T follicular helper cell (primary cell): ENCODE measurements at places on chromosomes 16 and 17.

DNA sequence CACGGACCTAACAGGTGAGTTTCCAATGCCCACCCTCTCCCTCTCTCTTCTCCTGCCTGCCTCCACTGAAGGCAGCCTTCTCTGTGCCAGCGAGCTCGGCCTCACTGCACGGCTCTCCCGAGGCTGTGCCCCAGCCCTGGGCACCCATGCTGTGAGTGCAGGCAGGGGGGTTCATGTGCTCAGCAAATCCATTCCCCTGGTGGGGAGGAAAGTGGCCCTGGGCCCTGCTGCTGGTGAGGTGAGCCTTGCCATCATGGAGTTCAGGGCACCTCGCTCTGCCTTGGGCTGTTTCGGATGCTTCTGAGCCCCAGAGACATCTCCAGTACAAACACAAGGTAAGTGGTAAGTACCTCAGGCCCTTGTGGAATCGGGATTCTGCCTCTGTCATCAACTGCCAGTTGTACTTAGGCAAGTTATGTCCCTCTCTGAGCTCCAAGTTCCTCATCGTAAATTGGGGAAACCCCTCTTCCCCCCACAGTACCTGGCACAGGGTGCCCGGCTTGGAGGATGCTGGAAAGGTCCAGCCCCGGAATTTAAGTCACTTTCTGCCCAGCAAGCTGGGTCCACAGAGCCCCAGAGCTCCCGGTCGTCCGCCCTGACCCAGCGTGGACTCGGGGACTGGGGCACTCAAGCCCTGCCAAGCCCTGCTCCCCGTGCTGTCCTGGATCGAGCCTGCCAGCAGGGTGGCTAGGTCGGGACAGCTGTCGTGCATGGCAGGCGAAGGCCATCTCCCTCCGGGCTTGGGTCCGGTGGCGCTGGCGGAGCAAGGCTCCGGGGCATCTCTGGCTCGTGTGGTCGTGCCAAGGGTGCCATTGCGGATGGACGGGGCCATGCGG lies 684 bp upstream of the NUDT16L1 start:
- DNase-seq, result no peak

GRCh38 chr16:59634004-59634579 lies 900.0 kb upstream of the GOT2 start:
- no peak for DNase-seq

GRCh38 chr16:66360624-66361324 lies 5.7 kb upstream of the CDH5 start:
- DNase-seq, result no peak

DNA sequence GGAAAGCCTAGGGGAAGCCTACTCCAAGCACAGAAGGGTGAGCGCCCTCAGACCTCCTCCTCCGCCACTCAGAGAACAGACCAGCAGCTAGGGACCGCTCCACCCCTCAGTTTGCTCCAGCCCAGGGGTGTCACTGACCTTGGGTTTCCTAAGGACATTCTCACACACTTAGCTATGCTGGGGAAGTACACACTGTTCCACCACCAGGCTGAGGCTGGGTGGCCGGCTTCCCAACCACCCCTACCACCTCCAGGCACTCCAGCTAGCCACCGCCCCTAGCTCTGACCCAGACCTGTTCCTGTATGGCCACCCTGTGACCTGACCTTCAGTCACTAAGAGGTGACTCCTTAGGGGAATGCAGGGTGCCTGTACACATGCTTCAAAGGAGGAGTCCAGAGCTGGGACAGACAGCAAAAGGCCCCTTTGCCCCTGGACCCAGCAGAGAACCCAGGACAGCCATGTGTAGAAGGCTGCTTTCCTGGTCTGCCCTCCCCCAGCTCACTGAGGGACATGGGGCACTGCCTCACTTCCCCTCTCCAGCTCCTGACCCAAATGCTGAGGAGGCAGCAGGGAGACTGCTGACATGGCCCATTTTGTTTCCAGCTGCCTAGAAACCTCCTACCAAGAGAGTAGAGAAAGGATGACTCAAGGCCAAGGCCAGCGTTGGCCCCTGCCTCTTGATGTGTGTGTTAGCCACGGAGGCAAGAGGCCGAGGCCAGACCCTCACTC lies 6.7 kb downstream of the HSPB9 start:
- no peak for DNase-seq

GRCh38 chr16:68732042-68732680 lies 4.9 kb upstream of the CDH1 start:
- DNase-seq, result no peak

DNA sequence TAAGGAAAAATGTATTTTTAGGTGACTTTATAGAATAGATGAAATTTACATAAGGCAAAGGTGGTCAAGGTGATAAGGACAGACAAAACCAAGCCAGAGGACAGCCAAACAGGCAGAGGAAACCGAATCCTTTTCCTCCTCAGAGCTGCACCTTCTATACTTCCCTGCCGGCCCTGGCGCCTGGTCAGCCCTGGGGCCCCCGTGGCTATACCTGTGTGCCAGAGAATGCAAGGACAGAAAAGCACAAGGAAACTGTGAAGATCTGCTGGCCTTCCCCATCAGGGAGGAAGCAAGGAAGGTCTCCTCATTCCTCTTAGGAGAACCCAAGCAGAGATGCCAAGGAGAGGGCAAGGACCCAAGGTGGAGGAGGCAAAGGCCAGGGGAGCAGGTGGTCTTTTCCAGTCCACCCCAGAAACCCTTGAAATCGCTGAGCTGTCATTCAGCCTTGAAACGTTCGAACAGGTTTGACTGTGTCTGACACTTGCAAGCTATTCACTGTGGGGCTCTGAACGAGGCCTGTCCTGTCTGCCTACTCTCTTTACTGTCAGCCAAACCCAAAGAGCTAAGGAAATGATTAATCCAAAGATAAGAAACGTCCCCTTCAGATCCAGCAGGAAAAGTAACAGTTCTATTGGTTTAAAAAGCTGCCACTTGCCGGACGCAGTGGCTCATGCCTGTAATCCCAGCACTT lies 114.4 kb downstream of the XYLT1 start:
- no peak for DNase-seq

DNA sequence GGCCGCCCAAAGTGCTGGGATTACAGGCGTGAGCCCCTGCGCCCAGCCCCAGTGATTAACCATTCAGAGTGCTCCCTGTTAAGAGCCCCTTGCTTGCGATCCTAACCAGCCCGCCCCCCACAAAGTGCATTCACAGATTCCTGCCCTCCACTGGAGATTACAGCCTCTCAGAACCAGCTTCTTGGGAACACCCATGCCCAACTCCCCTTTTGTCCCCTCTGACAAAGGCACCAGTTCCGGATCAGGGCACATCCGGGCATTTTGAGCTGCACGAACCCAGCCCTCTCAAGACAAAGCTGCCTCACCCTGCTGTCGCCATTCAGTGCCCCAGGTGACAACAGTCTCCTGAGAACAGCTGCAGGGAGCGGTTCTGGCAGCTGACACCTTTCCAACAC lies 848 bp upstream of the KRT19 start:
- no peak for DNase-seq

- no peak for DNase-seq
These were observed 123.9 kb upstream of the CIBAR2 start for GRCh38 chr16:85235991-85236817.

GRCh38 chr16:55655897-55656681 lies at the start of gene SLC6A2:
Gene SLC6A2, plus strand, starts transcription at chr16:55655988. Its CDS starts 707 bp downstream, at chr16:55656695.
- no peak for DNase-seq

DNA sequence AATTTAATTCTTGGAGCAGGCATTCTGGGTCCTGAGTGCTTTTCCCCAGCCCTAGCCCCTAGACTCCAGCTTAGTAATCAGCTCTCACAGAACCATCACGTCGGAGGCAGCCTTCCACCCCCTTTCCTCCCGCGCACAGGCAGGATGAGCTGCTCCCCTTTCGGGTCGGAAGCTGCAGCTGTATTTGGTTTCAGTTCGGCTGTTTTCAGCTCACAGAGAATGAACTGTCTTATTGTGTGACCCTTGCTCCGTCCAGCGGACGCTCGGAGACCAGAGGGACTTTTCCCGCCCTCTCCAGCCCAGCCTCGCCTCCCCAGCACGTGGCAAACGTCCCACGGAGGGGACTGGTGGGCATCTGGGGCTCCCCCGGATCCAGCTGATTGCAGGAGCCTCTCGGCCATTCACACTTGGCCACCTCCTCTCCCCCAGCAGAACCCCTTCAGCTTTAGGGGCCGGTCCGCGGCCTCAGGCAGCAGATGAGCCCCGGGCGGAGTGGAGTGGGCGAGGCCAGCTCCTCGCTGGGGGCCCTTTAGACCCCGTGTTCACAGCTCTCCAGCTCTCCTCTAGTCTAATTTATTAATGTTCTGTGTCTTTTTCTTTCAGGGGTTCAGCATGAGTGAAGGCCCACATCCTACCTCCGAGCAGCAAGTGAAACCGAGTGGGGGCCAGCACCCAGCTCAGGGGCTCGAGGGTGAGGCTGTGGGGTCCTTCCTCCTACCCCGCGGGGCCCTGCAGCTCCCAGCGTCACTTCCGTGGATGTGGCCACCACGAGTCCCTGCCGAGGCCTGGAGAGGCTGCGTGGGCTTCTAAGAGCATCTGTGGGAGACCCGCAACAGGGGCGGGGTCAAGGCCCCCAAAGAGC lies 863 bp upstream of the UTS2R start:
- no peak for DNase-seq

- DNase-seq, result no peak
These were observed 7.3 kb downstream of the DUSP3 start for GRCh38 chr17:43771463-43771862.

DNA sequence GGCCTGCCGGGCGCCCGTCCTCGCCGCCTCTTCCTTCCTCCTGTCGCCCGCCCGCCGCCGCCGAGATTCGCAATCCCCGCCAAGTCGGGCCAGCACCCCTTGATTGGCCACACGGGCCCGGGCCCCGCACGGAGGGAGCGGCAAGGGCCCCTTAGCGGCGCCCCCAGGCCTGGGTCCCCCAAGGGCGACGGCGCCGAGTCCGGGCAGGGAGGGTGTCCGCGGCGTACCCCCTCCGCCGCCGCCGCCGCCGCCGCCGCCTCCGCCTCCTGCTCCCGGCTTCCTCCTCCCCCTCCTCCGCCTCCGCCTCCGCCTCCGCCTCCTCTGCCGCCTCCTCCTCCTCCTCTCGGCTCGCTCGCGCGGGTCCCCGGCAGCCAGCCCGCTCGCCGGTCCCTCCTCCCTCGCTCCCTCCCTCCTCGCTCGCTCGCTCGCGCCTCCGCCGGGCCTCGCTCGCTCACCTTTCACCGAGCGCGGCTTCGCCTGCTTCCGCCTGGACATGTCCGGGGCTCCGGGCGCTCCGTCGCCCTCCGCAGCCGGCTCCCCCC lies 561 bp downstream of the ZNF423 start:
- peak; percentile 42 for DNase-seq

GRCh38 chr17:42167807-42168206 lies 13.0 kb upstream of the RAB5C start:
- no peak for DNase-seq

GRCh38 chr17:34617398-34617797 lies 38.0 kb downstream of the TMEM132E start:
- no peak for DNase-seq

GRCh38 chr17:62899361-62899760 lies 66.7 kb upstream of the TANC2 start:
- DNase-seq, result no peak

GRCh38 chr17:21132428-21132827 lies 5.7 kb downstream of the DHRS7B start:
- DNase-seq, result no peak

DNA sequence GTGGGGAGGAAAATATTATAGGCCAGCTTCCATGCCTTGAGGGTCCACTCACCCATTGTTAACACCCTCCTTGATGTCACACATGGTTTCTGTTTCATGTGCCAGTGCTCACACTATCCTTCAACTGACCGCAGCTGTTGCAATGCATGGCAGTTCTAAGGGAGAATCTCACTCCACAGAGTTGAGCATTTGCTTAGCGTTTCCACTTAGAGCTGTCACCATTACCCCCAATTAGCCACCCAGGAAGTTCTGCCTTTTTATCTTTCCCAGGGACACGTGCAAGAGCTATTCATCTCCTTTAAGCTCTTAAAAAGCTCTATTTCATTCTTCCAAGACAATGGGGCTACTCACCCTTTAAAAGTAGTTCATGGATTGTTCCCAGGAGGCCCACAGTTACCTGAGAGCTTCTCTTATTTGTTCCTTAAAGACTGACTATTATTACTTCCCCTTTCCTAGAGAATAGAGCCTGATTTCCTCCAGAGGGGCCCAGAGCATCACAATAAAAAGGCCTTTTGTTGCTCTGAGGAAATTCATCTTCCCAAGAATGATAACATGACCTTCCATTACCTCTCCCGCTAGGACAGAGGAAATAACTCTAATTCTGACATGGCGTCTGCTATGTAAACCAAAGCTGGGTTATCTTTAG lies 126.8 kb downstream of the CACNG3 start:
- no peak for DNase-seq

DNA sequence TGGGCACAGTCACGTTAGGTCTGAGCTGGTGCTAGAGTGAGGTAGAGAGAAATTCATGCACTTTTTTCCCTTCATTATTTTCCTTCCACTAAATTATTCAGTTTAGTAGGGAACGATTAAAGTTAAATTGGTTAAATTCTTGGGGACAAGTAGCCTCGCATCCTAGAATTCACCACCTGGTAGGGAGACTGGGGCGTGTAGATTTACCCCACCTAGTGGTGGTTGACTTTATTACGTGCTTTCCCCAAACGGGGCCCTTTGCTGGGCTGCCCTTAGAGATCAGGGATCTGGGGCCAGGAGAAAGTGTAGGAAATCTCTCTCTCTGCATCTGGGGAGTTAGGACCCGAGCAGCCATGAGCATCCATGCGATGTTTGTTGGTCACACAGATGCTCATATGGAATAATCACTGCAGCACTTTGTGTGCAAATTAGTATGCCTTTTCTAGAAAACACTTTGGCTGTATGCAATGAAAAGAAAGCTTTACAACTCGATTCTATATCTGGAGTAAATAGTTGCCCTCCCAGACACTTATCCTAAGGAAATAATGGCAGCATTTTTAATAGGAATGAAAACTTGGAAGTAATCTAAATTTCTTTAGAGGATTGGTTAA lies 107.0 kb downstream of the PLCG2 start:
- no peak for DNase-seq

GRCh38 chr17:83180996-83181481 lies 101.6 kb downstream of the METRNL start:
- DNase-seq, result no peak

GRCh38 chr16:2749476-2749875 lies 3.0 kb upstream of the SRRM2 start:
- DNase-seq, result no peak

DNA sequence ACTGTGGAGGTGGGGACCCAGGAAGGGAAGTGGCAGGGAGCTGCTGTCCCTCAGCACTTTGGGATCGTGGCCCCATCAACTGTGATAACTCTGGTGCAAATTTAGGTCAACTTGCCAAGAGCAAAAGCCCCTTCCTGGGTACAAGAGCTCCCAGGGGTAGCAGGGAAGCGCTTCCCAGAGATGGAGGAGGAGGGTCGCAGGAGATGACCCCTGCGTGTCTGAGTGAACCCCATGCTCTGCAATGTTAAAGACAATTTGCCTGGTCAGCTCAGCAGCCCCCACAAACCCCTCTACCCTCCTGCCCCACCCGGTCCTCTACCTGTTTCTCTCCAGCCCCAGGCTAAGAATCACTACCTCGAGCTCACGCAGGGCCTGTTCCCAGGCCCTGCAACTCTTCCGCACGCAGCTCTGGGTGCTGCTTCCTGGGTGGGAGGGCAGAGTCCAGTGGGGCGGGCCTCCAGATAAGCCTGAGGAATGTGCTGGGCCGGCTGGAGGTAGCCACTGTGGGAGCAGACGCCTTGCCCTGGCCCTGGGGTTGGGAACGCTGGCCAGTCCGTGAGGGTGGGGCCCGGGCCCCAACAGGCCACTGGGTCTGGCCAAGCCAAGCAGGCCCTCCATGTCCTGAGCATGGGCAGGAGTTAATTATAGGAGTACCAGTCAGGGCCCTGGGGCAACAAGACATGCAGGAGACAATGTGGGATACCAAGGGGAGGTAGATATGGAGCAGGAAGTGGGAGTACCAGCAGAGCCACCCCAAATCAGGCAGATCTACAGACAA lies 6.1 kb downstream of the DOK4 start:
- DNase-seq, result no peak

GRCh38 chr16:70704586-70704985 lies 18.7 kb upstream of the MTSS2 start:
- no peak for DNase-seq
